ELF-1 (cell line): ENCODE measurements at places on chromosomes 1 and 21.

DNA sequence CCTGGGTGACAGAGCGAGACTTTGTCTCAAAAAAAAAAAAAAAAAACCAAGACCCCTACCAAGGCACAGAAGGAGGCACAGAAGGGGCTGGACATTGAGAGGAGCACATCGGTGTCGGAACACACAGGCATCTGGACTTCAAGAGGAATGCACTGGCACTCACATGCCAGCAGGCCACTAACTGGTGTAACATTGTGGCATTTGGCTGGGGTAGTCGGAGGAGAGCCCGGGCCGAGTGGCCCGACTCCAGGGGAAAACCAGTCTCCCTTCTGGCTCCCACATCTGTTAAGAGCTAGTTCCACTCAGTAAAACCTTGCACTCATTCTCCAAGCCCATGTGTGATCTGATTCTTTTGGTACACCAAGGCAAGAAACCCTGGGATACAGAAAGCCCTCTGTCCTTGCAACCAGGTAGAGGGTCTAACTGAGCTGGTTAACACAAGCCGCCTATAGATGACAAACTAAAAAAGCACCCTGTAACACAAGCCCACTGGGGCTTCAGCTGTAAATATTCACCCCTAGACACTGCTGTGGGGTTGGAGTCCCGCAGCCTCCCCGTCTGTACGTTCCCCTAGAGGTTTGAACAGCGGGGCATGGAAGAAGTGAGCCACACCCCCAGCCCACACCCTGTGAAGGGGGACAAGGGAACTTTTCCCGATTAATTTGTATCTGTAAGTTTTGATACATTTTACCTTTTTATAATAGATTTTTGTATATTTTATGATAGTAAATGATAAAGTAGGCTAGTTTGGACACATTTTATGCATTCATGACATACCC lies 17.2 kb upstream of the AKIRIN1 start:
- peak; percentile 4 for DNase-seq

GRCh38 chr1:87252406-87252805 lies 76.3 kb upstream of the LMO4 start:
- no peak for DNase-seq

DNA sequence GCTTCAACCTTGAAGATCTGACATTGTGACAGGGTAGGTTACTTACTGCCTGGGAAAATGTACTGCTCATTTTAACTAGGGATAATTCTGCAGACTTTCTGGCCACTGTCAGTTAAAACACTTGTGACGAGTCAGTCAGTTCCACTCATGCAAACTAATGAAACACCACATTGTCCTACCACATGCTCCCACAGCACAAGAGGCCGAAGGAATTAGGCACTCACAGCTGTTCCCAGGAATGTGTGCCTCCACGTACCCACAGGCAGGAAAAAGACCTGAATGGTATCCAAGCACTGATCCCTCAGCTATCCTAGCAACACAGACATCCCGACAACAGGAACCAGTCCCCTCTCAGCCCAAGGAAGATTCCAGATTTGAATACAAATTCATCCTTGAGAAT lies 12.3 kb downstream of the BCAR3 start:
- DNase-seq, result no peak

DNA sequence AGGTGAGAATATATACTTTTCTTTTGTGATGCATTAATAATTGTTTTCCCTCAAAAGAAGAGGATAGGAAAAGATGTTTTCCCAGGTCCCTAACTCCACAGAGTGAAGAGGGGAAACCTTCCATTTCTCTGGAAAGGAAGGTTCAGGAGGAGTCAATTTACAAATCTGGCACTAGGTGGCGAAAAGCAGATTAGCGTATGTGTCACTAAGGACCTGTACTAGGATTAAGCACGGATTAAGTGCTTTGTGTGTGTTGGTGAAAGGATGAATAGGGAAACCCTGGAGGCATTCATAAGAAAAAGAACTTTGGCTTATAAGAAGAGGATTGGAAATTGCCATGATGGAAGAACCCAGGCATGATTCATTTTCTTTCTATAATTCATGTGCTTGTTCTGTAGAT lies 410.1 kb upstream of the PLXNA2 start:
- DNase-seq, result peak; percentile 7

GRCh38 chr1:65066419-65066765 lies 81.6 kb upstream of the AK4 start:
- no peak for DNase-seq

DNA sequence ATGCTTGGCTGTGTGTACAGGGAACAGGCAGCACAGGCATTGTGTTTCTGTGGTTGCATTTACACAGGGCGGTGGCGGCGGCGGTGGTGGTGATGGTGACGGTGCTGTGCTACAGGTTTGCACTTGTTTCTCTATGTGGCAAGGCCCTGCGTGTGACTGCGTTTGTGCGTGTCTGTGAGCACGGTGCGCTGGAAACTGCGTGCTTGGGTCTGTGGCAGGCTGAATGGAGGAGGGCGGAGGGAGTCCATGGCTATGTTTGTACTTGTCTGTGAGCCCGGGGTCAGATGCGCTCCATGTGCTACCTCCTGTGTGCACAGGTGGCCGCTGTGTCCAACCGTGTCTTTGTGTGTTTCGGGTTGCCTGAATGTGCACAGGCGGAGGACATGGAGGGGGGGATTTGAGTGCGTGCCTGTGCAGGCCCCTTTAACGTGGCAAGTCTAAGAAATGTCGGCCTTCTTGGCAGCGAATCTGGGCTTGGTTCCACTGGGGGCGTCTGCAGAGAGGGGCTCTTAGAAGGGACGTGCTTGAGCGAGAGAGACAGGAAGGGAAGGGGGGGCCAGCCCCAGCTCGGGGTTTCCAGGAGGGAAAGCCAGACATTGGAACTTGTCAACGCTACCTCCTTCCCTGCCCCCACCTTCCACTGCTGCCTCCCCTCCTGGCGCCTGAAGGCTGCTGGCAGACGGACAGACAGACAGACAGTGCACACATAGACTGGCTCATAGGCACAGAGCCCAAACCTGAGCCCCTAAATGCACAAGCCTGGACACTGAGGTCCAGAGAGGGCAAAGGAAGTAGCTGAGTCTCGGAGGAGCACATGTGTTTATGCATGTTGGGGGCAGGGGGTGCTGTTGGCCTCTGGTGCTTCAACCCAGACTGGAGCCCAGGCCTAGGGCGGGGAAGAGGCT lies 32.7 kb upstream of the WASF2 start:
- no peak for DNase-seq

GRCh38 chr1:78301141-78301540 lies 189.6 kb upstream of the PTGFR start:
- DNase-seq, result no peak

DNA sequence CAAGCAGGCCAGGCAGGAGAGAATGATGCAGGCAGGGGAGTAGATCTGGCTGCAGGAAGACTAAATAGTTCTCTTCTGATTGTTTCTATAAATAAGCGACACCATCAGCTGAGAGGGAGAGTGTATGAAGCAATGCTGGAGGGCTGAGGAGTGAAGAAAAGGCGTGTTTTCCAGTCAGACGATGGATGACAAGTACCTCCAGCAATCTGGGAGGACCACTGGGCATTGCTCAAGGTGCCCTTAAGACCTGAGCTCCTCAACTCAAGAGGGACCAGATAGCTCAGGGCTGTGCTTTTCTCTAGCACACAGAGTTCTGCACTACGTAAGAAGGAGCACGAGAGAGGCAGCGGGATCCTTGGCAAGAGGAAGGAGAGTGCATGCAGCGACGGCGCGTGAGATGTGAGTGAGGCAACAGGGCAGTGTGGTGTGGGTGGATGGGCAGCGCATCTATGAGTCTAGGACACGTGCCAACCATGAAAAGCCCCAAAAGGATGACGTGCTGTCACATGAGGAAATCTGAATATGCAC lies 36.0 kb downstream of the PABPC4 start:
- DNase-seq, result no peak

- no peak for DNase-seq
Measured at GRCh38 chr1:175095978-175096607, 28.5 kb downstream of the TNN start.

- DNase-seq, result peak; percentile 52
Measured at GRCh38 chr1:85240174-85240601, 19.3 kb downstream of the C1orf52 start.

- peak; percentile 75 for DNase-seq
Measured at GRCh38 chr1:200038981-200039848, 11.7 kb downstream of the NR5A2 start.

DNA sequence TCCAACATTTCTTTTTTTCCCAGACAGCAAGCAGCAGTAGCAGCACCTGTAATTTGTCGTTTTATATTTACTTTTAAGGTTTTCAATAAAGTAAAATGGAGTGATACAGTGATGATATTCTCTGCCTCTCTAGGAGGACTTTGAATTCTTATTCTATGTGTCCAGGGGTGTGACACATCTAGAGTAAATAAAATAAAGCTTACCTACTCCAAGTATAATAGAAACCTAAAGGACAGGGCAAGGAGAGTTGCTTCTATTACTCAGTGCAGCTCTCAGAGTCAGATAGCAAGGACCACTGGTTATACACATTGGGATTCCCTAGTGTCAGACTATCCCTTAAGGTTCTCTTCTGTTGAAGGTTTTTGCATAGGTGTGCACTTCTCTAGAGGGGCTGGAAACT lies 95.9 kb downstream of the LMO4 start:
- DNase-seq, result no peak

DNA sequence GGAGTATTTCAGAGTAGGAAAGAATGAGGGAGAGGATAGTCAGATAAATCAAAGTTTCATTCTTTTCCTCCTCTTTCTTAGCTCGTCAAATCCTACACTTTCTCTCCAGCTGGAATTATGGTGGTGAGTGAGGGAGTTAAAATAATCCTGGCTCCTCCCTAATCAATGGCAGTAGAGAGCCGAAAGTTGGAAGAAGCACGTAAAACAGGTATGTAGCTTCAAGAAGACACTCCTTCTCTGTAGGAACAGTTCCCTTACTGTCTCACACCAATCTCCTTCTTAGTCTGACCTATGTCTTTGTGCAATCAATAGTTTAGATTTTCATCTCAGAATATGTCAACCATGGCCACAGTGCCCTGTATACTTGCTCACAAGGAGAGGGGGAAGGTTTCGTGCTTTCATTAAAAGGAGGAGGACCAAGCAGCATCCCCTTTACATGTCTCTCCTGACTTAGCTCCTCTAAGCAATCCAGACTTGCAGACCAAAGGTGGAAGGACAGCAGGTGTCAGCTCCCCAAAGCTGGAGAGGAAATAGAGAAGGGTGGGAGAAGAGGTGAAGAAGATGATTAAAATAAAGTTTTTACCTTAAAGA lies 878 bp downstream of the MINDY1 start:
- DNase-seq, result no peak

GRCh38 chr21:15333951-15334350 lies 269.2 kb upstream of the NRIP1 start:
- DNase-seq, result no peak

DNA sequence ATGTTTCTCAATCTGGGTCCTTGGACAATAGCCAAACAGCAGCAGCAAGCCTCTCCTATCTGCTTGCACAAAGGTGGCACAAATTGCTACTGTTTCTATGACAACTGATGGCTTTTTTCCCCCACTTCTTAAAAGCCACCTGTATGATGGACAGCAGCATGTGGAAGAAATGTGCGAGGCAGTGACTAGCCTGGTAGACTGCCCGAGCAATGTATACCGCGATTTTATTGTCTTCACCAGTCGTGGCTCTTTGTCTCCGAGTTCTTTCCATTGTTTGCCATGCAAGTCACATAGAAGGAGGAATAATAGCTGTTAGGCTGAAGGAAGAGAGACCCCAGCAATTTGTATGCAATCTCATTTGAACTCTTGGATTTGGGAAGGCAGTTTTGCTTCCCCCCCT lies 79.4 kb downstream of the S1PR1 start:
- DNase-seq, result no peak

GRCh38 chr21:31252611-31253010 lies 91.5 kb downstream of the TIAM1 start:
- peak; percentile 41 for DNase-seq

GRCh38 chr1:205356440-205357139 lies at the start of gene KLHDC8A:
Gene KLHDC8A, minus strand, starts transcription at chr1:205356922. Its CDS starts 13,318 bp downstream, at chr1:205343604.
- no peak for DNase-seq

DNA sequence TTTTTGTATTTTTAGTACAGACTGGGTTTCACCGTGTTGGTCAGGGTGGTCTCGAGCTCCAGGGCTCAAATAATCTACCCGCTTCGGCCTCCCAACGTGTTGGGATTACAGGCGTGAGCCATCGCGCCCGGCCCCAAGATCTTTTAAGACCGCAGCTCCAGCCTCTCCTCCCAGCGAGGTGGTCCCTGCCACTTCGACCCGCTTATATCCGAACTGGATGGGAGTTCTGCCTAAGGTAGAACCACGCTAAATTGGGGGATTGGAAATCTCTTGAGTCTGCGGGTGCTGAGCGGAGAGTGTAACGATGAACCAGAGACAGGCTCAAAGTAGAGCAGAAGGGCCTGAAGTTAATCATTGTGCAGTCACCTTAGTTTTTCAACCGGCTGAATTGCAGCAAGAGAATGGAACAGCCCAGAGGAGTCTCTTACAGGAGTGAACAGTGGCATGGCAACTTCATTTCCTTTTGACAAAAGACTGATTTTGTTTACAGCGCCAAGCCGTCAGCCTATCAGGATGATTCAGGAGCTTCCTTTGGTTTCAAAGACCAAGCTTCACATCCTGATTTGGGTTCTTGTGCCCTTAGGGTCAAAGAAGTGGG lies 726 bp upstream of the CYB5R1 start:
- DNase-seq, result peak; percentile 53

DNA sequence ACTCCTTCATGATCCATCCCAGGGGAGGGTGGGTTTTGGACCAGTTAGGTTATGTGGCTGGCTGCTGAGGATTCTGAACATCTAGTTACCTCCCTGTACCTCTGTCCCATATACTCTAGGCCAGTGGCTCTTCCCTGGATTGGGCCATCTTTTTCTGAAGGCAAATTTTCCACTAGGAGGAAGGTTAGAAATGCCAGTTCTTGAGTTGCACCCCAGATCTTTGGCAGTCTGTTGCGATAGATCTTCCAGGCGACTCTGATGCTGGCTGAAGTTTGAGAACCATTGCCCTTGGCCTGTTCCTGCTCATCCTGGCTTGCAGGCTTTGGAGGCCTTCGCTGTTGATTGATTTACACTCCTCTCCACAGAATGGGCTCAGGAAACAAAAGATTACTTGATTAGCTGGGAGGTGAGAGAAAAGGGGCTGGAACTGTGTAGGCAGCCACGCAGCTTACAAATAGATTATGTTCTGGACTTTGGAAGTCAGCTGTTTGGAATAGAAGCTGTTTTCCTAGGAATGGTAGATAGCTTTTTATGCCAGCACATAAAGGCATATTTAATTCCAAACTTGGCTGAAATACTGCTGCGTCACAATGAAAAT lies 110.1 kb downstream of the MRPS6 start:
- DNase-seq, result no peak

DNA sequence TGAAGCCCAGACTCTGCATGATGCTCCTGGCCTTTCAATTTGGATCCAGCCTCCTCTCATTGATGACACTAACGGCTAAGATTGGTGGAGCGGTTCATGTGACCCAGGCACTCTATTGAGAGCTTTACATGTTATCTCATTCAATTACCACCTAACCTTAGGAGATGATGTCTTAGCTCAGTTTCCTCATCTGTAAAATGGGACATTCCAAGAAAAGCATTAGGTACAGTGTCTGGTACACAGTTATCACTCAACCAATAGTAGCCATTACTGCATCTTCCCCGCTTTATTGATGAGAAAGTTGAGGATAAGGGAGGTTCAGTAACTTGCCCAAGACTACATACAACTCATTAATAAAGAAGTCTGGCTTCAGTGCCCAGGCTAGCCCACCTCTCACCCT lies 17.0 kb downstream of the HEYL start:
- DNase-seq, result no peak

- no peak for DNase-seq
Measured at GRCh38 chr1:244283772-244284171, 167.9 kb downstream of the ADSS2 start.
